RKO (cell line): ENCODE measurements at places on chromosomes 1 and 21.

- DNase-seq: no peak
Observed at GRCh38 chr1:20469406-20470076, 16.5 kb downstream of the CAMK2N1 start.

- DNase-seq: no peak
Observed at GRCh38 chr1:167617153-167618147, 12.6 kb upstream of the RCSD1 start.

- no peak for DNase-seq
Observed at GRCh38 chr21:45590246-45590725, 48.0 kb upstream of the SLC19A1 start.

- DNase-seq: peak; percentile 53
Observed at GRCh38 chr21:32844653-32845436, 73.3 kb upstream of the PAXBP1 start.

DNA sequence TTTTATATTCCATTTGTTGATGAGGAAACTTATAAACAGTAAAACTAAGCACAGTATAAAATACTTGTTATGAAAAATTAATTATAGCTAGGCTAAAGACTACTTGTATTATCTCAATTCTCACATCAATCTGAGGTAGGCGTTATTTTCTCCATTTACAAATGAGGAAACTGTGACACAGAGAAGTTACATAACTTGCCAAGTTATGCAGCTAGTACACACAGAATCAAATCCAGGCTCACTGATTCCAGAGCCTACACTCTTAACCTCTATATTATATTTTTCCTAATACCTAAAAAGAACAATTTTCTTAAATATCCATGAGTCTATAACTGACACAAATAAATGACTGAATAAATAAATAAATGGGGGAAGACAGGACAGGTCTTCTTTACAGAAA, 11.2 kb upstream of the VPS45 start:
- DNase-seq: no peak

DNA sequence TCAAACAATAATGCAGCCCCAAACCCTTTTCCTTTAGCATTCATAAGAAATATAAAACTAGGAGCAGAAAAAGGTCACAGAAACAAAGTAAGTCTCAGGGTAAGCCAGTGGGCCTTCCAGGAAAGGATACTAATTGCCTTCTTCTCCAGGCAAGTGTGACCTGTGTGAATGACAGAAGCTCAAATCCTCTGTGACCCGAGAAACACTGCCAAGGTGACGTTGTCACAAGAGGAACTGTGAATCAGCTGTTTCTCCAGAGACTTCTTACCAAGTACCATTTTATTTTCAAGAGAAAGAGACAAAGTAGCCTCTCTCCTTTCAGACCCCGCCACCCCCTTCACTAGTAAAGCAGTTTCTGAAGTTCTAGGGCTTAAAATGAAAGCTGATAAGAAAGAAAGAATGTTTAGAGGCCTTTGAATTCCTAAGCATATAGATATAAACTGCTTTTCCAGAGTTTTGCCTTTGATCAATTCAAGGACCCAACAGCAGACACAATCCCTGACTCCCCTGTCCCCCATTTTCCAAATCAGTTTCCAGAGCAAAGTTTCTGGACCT, 155.6 kb downstream of the NUF2 start:
- DNase-seq: no peak

- DNase-seq: no peak
Observed at GRCh38 chr1:180247580-180247979, 17.5 kb downstream of the LHX4 start.

GRCh38 chr1:17998889-17999288, 108.7 kb upstream of the IGSF21 start:
- DNase-seq: no peak
